Activated gamma-delta T cell (primary cell): ENCODE measurements at places on chromosomes 1 and 21.

DNA sequence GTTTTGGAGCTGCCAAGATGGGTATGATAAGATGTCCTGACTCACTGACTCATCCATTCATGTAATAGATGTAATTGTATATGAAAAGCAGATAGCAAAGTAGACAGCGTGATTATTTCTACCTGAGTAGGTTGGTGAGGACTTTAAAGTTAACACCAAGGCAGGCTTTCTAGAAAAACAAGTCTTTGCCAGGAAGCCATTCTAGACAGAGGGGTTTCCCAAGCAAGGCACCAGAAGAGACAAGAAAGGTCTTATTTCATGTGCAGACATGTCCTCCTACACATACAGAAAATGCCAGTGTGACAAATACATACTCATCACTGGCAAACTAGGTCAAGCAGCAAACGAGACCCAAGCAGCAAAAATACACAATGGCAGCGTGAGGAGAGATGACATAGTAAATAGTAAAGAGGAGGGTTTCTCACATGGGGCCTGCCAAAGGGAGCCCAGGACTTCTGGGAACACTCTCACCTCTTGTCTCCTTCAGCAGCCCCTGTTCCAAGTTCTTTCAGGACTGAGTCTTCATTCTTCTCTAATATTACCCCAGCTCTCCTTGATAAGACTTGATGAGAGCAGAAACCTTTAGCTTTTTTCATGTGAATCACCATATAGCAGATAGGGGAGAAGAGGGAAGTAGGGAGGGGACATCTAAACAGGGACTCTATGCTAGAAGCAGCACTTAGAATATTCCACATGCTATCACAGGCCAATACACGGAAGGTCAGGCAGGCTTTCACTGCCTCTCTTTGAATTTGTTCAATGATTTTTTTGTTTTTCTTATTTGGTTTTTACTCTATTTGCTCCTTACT is 114.6 kb upstream of the ATP1B1 start:
- DNase-seq, result no peak

- DNase-seq, result no peak
Measured at GRCh38 chr1:16996845-16997244, 14.9 kb downstream of the ATP13A2 start.

DNA sequence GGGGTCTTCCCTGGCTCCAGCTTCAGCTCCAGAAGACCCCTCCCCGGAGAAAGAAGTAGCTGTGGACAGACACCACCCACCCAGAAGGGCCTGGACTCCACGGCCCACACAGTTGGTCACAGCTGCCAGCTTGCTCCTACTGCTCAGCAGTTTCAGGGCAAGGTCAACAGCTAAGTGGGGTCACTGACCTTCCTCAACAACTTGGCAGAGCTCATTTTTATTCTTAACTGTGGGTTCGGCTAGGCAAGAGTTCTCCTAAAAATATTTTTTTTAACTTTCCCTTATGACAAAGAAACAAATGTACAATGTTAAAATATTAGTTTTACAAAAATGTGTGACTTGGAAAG is 41.9 kb downstream of the CTNNBIP1 start:
- DNase-seq, result no peak

DNA sequence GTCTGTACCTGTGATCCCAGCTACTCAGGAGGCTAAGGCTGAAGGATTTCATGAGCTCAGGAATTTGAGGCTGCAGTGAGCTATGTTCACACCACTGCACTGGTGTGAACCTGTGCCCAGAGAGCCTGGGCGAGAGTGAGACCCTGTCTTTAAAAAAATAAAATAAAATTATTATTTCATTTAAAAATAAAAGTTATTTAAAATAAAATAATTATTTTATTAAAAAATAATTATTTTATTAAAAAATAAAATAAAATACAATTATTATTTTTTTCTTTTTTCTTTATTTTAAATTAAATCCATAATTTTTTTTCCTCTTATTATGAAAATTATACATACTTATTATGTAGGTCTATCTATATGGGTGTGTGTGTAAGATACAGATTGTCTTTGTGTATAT is 53.6 kb downstream of the LHX9 start:
- DNase-seq, result no peak

- no peak for DNase-seq
Measured at GRCh38 chr1:170881268-170882265, 53.8 kb upstream of the MROH9 start.

GRCh38 chr1:164695956-164696665 is 137.1 kb downstream of the PBX1 start:
- no peak for DNase-seq

DNA sequence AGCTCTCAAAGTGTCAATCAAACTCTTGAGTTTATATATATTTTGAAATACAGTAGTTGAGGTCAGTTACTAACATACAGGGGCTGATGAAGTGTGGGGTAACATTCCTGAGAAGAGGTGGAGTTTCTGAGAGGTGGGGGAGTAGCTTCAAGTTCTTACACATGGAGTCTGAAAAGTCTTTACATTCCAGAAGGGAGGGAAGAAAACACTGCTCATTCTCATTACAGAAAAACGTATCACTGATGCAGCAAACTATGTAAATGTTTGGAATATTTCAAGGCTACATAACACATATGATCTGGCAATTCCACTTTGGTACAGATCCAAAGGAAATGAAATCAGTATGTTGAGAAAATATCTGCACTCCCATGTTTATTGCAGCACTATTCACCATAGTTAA is 1065.8 kb upstream of the B3GALT2 start:
- no peak for DNase-seq

- no peak for DNase-seq
Measured at GRCh38 chr21:38181096-38181495, 75.7 kb upstream of the KCNJ15 start.

- DNase-seq, result no peak
Measured at GRCh38 chr1:78070758-78071157, 25.0 kb downstream of the GIPC2 start.

DNA sequence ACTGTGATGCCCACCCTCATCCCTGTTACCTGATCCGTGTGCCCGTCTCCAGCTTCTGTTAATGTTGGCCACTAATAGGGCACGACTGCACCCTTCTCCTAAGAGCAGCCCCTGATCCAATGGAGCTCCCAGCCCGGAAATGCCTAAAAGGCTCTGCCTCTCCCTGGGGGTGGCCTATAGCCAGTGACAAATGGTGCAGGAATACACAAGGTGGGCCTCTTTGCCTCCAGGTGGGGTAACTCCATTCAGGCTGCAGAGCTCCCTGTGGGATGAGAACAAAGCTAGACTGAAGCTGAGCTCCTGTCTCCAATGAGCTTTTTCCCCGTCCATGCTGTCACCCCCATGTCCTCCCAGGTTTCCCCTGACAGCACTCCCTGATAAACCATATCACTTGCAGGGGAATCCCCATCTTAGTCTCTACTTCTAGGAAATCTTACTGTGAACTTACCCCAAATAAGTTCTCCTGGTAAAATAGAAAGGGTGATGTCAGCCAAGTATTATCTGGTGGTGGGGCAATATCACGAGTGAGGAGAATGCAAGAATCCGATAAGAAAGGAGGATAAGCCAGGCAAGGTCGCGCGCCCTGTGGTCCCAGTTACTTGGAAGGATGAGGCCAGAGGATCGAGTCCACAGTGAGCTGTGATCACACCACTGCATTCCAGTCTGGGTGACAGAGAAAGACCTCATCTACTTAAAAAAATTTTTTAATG is 18.6 kb downstream of the S100A7A start:
- DNase-seq, result no peak

DNA sequence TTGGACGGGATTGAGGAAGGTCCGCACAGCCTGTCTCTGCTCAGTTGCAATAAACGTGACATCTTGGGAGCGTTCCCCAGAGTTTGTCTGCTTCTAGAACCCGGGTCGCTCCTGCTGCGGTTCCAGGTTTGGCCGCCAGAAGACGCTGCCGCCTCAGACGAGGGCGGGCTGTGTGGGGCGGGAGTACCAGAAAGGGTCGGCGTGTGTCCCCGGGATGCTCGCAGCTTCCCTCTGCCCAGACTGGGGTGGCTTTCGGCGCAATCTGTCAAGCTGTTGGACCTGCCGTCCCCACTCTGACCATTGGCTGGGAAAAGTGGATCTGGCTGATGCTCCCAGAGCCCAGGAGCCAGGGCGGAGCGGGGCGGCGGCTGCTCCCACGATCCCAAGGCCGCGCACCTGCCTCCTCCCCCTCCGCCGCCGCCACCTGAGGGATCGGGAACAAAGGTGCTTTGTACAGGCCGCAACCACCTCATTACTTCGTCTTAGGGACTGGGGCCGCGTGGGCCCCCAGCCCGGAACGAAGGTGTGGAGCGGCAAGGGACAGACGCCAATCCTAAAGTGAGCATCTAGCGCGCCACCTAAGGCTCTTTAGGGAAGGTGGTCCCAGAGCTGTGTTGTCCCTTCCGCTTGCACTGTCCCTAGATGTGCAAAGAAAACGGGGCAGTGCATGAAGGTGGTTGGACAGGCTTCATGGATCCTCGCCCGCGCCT is 683 bp upstream of the EFNA4 start:
- DNase-seq, result no peak

- DNase-seq, result no peak
Measured at GRCh38 chr1:148166558-148167492, 14.7 kb upstream of the NBPF11 start.

DNA sequence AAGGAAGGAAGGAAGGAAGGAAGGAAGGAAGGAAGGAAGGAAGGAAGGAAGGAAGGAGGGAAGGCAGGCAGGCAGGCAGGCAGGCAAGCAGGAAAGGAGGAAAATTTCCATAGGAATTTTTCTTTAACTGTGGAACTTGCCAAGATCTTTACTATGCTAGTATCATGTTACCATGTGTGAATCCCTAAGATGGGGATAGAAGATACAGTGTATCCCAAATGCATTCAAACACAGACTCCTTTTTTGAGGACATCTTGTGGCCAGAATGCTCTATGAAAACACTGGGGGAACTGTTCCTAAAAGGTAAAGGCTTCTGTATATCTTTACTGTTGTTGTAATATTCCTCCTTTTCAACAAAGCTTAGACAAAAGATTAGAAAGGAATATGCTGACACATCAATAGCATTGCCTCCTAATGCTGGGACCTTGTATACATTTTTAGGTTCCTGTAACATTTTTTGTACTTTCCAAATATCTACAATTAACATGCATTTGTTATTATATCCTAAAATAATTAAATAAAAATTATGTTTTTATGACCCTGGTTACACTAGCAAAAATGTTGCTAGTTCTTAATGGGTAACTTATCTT is 20.6 kb downstream of the CCDC190 start:
- no peak for DNase-seq

- no peak for DNase-seq
Measured at GRCh38 chr1:46480959-46481646, 8.5 kb upstream of the DMBX1 start.

DNA sequence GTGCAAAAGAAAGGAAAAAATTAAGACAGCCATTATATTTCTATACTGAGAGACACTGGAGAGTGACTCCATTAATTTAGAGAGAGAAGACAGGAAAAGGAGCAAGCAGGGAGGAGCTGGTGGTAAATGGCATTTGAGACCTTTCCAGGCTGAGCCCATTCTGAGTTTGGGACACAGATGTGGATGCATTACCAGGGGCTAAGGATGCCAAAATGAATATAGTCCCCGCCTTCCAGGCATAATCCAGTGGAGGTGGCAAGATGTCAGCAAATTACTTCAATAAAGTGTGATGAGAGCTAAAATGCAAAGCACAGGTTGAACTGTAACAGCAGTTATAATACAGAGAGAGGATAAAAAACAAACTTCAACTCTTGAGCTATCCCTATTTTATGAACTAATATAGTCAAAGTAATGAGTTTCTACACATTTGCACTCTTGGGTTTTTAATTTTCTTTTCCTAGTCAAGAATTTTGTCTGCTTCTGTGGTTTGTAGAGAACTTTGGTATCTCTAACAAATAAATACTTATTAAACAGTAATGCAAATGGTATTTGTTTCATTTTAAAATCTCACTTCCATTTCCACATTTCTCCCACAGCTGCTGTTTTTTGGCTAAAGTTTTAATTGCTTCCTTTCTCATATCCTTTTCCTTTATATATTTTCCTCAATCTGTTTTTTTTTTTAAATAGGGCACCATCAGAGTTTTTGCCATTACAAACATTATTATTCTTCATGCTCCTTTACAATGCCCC is 228.2 kb upstream of the KCNK2 start:
- no peak for DNase-seq

- DNase-seq, result no peak
Measured at GRCh38 chr1:54331091-54331772, 75.0 kb downstream of the SSBP3 start.

DNA sequence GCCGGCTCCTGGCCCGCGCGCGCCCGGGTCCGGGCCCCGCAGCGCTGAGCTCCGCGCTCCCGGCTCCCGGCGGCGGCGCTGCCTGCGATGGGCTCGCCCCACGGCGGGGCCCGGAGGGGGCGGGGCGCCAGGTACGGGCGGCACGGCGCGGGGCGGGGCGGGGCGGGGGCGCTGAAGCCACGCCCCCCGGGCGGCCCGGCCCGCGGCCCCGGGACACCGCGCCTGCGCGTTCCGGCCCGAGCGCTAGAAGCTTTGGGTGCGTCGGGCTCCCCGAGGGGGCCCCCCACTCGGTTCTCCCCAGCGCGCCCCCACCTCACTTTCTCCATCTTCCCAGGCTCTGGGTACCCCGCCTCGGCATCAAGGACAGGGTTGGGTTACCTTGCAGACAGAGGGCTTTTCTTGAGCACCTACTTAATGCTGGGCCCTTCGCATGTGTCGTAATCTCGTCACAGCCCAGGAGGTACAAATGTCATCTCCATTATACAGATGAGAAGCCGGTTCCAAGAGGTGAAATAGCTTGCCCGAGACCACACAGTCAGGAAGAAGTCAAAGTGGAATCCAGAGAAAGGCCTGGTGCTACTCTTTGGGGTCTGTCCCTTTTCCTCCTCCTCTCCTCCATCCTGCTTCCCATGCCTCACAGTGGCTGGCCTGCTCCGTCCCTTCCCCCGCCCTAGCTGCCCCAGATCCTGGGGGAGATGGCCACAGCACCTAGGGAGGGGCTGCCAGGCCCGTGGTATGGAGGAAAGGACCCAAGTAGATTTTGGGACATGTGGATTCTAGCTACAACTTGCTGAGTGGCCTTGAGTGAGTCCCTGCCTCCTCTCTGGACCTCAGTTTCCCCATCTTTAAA is 46.5 kb downstream of the RAP1GAP start:
- DNase-seq, result no peak

DNA sequence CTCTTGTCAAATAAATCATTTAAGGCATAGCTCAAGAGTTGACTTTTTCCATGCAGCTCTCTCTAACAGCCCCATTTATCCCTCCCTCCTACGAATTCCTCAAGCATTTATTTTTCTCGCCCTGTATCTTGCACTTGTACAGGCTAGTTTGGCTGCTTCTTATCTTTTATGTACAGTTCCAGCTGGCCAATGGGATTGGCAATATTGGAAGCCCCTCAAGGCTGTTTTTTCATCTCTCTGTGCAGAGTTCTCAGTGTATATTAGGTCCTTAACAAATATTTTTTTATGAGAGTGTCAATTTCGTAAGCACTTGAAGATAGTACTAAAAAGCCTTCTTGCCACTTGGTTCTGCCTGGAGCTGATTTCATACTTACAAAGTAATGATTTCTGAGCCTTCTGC is 356.0 kb downstream of the ST6GALNAC3 start:
- no peak for DNase-seq
